ENCODE measurements at places on chromosomes 16 and 17. TPM values are rescaled to one million over a fixed set of nuclear protein-coding genes. Genes with fewer than 3 reads are reported as not detected.

GRCh38 chr17:79789943-79790804 is 6.7 kb downstream of the CBX8 start:
- DNase-seq = no peak

The FHOD1 gene
- total RNA-seq = 13.1 TPM

- no peak for DNase-seq
Observed at GRCh38 chr16:86018071-86018470, 119.1 kb downstream of the IRF8 start.

- no peak for DNase-seq
Observed at GRCh38 chr16:75326333-75326732, 74.9 kb upstream of the BCAR1 start.

- DNase-seq = no peak
Observed at GRCh38 chr17:394718-395095, 42.1 kb upstream of the RPH3AL start.

All from IMR-90 (cell line).